ENCODE measurements at places on chromosomes 12 and 14.

DNA sequence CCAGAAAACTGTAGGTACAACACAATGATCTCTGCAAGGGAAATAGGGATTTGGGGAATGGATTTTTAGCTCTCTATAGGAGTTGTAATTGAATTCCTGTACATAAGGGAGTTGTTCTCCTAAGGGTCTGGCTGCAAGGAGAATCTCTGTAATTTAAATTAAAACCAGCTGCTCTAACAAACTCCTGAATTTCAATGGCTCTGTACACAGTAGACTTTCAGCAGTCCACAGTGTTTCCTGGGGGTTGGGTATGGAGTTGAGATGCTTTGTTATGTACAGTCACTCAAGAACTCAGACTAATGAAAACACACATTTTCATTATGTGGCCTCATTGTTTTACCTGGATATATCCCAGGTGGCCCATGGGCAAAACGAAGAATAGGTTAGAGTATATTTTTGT is 93.2 kb downstream of the NAV3 start:
- DNase-seq, result no peak

GRCh38 chr12:68317047-68317667 is 15.0 kb downstream of the MDM1 start:
- DNase-seq, result no peak

- DNase-seq, result no peak
These were observed 3.3 kb downstream of the RAD52 start for GRCh38 chr12:946212-946611.

DNA sequence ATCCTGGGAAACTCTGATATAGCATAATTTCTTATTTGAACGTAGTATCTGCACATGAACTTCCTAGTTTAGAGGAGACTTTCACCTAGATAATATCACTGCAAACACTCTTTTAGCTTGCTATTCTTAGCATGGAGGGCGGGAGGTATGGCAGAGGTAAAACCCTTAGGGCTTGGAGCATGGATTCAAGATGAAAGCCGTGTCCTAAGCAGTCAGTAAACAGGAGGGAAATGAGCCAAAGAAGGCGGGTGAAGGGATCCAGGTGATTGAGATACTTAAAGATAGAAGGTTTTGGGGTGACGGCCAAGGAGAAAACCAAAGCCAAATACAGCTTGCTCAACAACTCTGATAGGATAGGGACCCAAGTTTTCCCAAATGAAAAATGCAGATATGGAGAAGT is 107.1 kb upstream of the BCAT1 start:
- DNase-seq, result no peak
